ENCODE measurements at places on chromosomes 7 and 10.

GRCh38 chr10:112605063-112605462 is 158.0 kb downstream of the VTI1A start:
- DNase-seq, result no peak

DNA sequence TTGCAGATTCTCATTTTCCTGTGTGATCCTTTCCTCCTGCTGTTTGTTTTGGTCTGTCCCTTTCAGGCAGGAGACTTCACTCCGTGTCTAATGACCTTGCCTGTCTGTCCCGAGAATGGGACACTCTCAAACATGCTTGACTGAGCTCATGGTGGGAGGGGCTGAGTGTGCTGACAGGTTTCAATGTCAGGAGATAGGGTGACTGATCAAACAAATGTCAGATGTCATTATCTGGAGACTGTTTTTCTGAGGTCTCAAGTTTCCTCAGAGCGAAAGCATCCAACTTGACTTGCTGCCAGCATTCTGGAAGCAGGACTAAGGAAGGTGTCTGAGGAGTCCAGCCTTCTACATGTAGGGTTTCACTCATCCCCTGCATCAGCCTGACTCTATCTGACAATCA is 228.8 kb upstream of the KIAA1217 start:
- no peak for DNase-seq

- no peak for DNase-seq
Observed at GRCh38 chr7:127979728-127980126, 51.5 kb downstream of the LRRC4 start.

DNA sequence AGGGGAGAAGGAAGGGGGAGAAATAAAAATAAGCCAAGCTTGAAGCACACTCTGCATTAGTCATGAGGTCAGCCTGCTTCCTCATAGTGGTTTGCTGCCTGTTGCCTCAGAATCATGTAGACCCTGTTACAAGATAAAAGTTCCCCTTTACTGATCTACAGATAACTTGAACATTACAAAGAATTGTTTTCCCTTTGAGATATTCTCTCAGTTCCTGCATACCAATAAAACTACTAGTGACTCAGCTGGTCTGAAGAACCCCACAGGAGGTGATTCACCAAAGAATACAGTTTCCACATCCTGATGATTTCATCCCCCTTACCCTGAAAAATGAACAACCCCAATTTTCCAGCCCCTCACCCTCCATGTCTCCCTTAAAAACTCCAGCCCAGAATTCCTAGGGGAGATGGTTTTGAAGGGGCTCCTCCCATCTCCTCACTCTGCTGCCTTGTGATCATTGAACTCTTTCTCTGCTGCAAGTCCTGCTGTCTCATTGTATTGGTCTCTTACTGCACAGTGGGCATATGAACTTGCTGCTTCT is 31.5 kb upstream of the NRP1 start:
- DNase-seq, result peak; percentile 24

DNA sequence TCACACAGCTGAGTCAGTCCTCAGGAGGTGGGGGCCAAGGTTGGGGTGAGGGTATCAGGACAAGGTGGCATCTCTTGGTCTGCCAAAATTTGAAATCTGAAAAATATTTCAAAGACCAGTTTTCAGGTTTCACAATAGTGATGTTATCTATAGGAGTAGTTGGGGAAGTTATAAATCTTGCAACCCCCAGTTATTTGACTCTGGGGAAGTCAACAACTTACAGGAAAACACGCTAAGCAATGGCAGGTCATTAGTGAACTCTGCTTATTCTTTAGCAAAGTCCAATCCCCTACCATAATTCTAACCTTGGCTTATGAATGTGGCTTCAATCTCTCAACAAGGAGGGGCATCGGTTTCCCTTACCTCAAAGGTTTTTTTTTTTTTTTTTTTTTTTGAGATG is 94.9 kb downstream of the MARCHF5 start:
- DNase-seq, result no peak

DNA sequence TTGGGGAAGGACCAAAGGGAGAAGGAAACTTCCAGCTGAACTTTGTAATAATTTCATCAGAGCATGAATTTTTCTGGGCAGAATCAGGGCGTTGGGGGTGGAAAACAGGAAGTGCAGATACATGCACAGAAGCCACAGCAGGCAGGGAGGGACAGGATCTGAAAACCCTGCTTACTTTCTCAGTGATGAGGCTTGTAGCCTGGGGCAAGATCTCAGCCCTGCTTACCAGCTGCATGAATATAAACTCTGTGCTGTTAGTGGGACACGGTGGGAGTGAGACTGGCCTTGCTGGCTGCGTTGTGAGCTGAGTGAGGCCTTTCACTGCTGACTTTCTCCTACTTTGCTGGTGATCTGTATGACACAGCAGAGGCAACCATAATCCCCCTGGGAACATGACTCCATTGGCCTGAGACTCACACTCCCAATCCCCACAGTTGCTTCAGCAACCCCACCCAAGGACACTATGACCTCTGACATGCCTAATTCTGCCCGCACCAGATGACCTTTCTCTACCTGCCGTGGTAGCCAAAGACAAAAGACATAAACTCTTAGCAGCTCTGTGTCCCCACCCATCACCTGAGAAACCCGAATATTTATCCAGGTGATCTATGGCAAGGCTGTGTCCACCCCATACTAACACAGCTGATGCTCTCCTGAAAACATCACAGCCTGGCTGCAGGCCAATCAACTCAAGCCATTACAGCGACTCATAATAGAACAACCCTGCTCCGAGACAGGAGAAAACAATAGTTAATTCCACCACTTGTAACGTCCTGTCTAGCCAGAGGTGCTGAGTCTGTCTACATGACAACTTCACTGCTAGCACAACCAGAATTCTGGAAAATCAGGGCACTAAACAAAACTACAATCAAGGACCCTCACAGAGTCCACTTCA is 190.7 kb upstream of the CHRM2 start:
- DNase-seq, result no peak

- no peak for DNase-seq
Observed at GRCh38 chr10:114893251-114893650, 44.7 kb upstream of the TRUB1 start.

GRCh38 chr7:8014399-8014798 is 45.8 kb downstream of the GLCCI1 start:
- DNase-seq, result no peak
